ENCODE measurements at places on chromosomes 5 and 9. TPM values are rescaled to one million over a fixed set of nuclear protein-coding genes. Genes with fewer than 3 reads are reported as not detected.

The TLN1 gene
- total RNA-seq, result 70.4 TPM

The MIGA2 gene
- total RNA-seq, result 28.9 TPM

The GLT6D1 gene
- not detected for total RNA-seq

The NMUR2 gene
- not detected for total RNA-seq

The SEMA6A gene
- total RNA-seq, result 53.5 TPM

The SPINK13 gene
- total RNA-seq, result not detected

The GAPVD1 gene
- 70.8 TPM for total RNA-seq

The ZNF169 gene
- 3.0 TPM for total RNA-seq

The LCN2 gene
- not detected for total RNA-seq

The HMMR gene
- total RNA-seq, result 74.1 TPM

The MYOT gene
- not detected for total RNA-seq

The C9orf153 gene
- 0.55 TPM for total RNA-seq

The MARVELD2 gene
- total RNA-seq, result 0.28 TPM

The SH3PXD2B gene
- 16.4 TPM for total RNA-seq

The ANKRD31 gene
- total RNA-seq, result 0.13 TPM

The CCNI2 gene
- not detected for total RNA-seq

The KCNV2 gene
- total RNA-seq, result not detected

The CCDC171 gene
- total RNA-seq, result 1.9 TPM

The FBP2 gene
- not detected for total RNA-seq

The SREK1 gene
- 67.5 TPM for total RNA-seq

The MTRR gene
- 29.4 TPM for total RNA-seq

The RBM18 gene
- total RNA-seq, result 29.4 TPM

Measured in SJCRH30 (cell line).